ENCODE measurements at places on chromosomes 5 and 9. TPM values are rescaled to one million over a fixed set of nuclear protein-coding genes. Genes with fewer than 3 reads are reported as not detected.
A peak's percentile ranks its signal among the peaks of the same experiment; 100 is the strongest.

The GLRA1 gene
- total RNA-seq: not detected

The PCDHB16 gene
- total RNA-seq: 0.94 TPM

GRCh38 chr9:117095081-117095480 is 319.8 kb downstream of the ASTN2 start:
- no peak overlapping the region for H3K4me3 ChIP-seq
- H3K36me3 ChIP-seq: no peaks in the 10 kb centered on the region
- H3K27ac ChIP-seq: no peak overlapping the region

The ZCCHC7 gene
- 7.6 TPM for total RNA-seq

- no peaks in the 10 kb centered on the region for H3K27me3 ChIP-seq
- no peaks in the 10 kb centered on the region for H3K4me1 ChIP-seq
- DNase-seq: no peak
- H3K36me3 ChIP-seq: no peaks in the 10 kb centered on the region
- H3K27ac ChIP-seq: no peak overlapping the region
Observed at GRCh38 chr9:17793713-17794622, 215.1 kb downstream of the SH3GL2 start.

DNA sequence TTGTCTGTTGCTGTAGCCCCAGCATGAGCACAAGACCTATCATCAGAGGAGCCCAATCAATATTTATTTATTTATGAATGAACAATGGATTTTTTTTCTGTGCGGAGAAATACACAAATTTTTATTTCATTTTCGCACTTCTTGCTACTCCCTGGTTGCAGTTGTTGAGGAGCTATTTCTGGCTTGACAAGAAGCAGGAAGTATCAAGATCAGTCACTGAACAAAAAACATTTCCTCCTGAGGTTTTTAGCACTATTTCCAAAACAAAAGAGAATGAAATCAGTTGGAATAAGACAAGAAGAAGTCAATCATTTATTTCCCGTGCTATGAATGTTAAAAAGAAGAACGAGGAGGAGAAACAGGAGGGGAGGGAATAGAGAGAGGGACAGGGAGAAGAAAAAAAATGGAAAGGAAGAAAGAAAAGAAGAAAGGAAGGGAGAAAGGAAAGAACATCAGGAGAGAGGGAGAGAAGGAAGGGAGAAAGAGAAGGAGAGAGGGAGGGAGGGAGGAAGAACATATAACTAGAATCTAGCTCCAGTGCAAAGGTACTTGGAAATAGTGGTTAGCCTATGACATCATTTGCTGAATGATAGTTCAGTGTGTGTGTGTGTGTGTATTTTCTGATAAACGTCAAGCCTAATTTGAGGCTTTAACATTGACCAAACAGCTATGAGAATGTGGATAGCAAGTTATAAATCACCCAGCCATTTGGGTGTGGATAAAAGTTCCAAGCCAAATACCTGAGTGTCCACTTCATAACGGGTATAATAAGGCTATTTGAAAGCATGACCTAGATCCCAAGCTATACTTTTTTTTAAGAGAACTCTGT is 586.0 kb downstream of the EBF1 start:
- no peak overlapping the region for H3K27ac ChIP-seq
- no peaks in the 10 kb centered on the region for H3K4me1 ChIP-seq
- no peaks in the 10 kb centered on the region for H3K27me3 ChIP-seq
- no peaks in the 10 kb centered on the region for H3K36me3 ChIP-seq
- DNase-seq: no peak

- no peaks in the 10 kb centered on the region for H3K36me3 ChIP-seq
- H3K27ac ChIP-seq: no peak overlapping the region
- no peaks in the 10 kb centered on the region for H3K27me3 ChIP-seq
- no peak for DNase-seq
- no peaks in the 10 kb centered on the region for H3K4me1 ChIP-seq
Observed at GRCh38 chr5:165723931-165724330, 2218.5 kb downstream of the MAT2B start.

DNA sequence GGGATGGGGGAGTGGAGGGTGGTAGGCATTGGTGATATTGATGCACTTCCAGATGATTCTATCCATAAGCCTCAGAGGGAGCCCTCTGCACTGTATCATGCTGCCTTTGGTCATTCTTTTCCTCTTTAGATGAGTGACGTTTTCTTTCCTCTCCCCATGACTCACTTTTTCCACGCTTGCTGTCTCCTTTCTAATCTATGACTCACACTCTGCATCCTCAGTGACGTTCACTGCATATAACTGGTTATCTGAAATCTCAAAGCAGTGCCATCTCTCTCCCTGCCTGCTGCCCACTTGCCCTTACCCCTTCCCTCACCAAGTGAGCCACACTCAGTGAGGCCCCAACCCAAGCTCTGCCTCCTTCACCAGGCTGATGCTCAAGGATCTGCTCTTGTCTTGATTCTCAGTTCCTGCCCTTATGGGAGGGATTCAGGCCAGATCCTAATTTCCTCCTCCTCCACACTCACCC is 31.6 kb downstream of the PTGS1 start:
- no peaks in the 10 kb centered on the region for H3K36me3 ChIP-seq
- H3K27ac ChIP-seq: no peak overlapping the region
- DNase-seq: no peak
- H3K4me3 ChIP-seq: no peak overlapping the region

The RNF183 gene
- total RNA-seq: not detected

The AGXT2 gene
- total RNA-seq: not detected

DNA sequence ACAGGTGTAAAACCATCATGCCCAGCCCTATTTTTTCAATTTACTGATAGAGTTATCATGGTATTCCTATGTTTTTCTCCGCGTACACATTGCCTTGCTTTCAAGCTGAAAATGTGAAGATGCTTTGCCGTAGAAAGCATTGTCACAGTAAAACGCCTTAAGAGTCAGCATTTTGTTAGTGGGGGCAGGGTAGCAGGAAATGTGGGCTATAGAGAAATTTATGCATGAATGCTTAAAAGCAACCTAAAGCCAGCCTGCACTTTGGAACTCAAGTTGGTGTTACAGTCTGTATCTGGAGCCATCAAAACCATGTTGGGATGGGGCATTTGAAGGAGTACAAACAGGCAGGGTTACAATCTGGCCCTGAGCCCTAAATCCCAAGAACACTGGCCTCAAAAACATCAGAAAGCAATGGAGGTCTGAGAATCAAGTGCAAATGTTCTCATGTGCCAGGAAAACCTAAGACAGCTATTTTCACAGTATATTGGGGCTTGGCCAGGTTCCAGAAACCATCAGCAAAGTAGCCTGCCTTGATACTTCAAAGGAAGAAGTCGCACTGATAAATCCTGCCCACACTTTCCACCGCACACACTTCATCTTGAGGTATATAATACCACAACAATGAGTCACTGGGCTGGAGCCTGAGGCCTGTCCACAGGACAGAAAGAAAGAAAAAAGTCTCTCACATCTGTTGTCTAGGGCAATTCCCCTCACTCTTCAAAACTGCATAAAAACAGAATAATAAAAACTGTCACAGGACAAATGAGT is 313.8 kb downstream of the ENC1 start:
- no peak overlapping the region for H3K4me3 ChIP-seq
- peak overlapping the region; percentile 79 for H3K27ac ChIP-seq
- no peak for DNase-seq
- peaks cover 23% of the 10 kb centered on the region for H3K4me1 ChIP-seq

The TUSC1 gene
- 5.7 TPM for total RNA-seq

- DNase-seq: no peak
- no peaks in the 10 kb centered on the region for H3K27me3 ChIP-seq
- H3K36me3 ChIP-seq: no peaks in the 10 kb centered on the region
- no peak overlapping the region for H3K4me3 ChIP-seq
Observed at GRCh38 chr5:26948921-26949320, 89.5 kb downstream of the CDH9 start.

DNA sequence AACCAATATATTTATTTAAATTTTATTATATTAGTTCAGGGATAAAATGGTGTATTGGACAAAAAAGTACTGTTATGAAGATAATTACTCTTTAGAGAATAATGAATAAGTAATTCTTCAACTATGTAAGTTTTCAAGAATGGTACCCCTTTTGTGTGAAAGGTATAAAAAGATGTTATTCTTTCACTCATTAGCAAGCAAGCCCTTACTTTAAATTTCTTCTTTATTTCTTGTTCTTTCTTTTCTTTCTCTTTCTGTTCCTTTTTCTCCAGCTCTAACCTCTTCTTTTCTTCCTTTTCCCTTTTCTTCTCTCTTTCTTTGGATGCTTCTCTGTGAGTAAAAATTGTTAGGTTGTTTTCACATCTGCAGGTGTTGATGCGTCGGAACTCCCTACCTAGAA is 63.2 kb upstream of the RICTOR start:
- no peaks in the 10 kb centered on the region for H3K27me3 ChIP-seq
- H3K36me3 ChIP-seq: no peaks in the 10 kb centered on the region
- no peak overlapping the region for H3K4me3 ChIP-seq
- no peaks in the 10 kb centered on the region for H3K4me1 ChIP-seq
- no peak for DNase-seq
- H3K27ac ChIP-seq: no peak overlapping the region

GRCh38 chr5:89998519-89999305 is 410.8 kb downstream of the CETN3 start:
- no peaks in the 10 kb centered on the region for H3K4me1 ChIP-seq
- H3K4me3 ChIP-seq: no peak overlapping the region
- DNase-seq: no peak
- H3K36me3 ChIP-seq: no peaks in the 10 kb centered on the region
- no peak overlapping the region for H3K27ac ChIP-seq

GRCh38 chr5:177445052-177445916 is 1.3 kb upstream of the PRR7 start:
- H3K27me3 ChIP-seq: peaks cover 26% of the 10 kb centered on the region
- DNase-seq: no peak
- H3K36me3 ChIP-seq: peaks cover 21% of the 10 kb centered on the region
- peaks cover 13% of the 10 kb centered on the region for H3K4me1 ChIP-seq

GRCh38 chr9:18692268-18692667 is 218.3 kb downstream of the ADAMTSL1 start:
- no peak overlapping the region for H3K27ac ChIP-seq
- no peaks in the 10 kb centered on the region for H3K4me1 ChIP-seq
- H3K4me3 ChIP-seq: no peak overlapping the region
- no peaks in the 10 kb centered on the region for H3K36me3 ChIP-seq
- no peak for DNase-seq
- no peaks in the 10 kb centered on the region for H3K27me3 ChIP-seq

DNA sequence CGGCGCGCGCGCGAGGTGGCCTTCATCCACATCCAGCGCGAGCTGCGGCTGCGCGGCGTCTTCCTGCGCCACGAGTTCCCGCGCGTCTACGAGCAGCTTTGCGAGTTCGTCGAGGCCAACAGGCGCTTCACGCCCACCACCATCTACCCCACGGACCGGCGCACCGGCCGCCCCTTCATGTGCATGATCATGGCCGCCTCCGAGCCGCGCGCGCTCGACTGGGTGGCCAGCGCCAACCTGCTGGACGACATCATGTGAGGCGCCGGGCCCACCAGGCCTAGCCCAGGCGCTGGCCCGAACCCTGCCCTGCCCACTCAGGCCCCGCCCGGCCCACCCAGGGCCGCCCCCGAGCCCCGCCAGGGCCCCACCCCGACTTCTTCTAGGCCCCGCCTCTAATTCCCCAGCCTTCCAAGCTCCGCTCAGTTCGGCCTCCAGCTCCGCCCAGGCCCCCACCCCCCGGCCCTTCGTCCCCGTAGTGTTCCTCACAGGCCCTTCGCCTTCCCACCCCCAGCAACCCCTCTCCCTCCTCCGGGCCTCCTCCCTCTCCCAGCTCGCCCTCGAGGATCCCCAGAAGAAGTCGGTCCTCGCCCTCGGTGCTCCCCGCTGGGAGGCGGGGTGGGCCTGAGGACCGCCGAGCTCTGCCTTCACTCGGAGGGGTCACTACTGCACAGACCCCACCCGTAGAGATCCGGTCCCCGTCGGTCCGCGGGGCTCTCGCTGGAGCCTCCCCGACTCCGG is 2.0 kb upstream of the PHPT1 start:
- H3K4me1 ChIP-seq: peaks cover 30% of the 10 kb centered on the region
- peak overlapping the region; percentile 81 for H3K4me3 ChIP-seq
- H3K27ac ChIP-seq: peak overlapping the region; percentile 91
- peak; percentile 75 for DNase-seq
- peaks cover 24% of the 10 kb centered on the region for H3K27me3 ChIP-seq

The MARVELD2 gene
- total RNA-seq: 0.25 TPM

DNA sequence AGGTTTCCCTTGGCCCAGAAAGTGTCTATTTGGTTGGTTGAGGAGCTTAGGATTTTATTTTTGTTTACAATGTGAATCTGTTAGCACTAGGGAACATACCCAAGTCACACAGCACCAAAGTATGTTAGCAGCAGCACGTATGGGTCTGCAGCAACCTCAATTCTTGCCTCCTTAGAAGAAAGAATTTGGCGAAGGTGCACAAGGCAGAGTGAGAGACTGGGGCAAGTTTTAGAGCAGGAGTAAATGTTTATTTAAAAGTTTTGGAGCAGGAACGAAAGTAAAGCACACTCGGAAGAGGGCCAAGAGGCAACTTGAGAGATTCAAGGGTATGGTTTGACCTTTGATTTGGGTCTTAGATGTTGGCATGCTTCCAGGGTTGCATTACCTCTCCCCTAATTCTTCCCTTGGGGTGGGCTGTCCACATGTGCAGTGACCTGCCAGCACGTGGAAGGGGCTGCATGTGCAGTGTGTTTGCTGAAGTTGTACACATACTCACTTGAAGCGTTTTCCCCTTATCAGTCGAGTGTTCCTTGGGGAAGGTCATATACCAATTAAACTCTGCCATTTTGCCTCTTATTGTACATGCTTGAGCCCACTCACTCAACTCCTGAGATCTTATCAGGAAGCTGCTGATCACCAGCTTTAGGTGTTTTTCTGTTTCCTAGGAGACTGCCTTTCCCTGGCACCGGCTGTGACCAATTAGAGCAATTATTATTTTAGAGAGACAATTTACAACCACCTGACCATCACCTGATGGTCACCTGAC is 64.9 kb upstream of the SHC3 start:
- H3K4me3 ChIP-seq: no peak overlapping the region
- no peaks in the 10 kb centered on the region for H3K36me3 ChIP-seq
- DNase-seq: no peak

- H3K36me3 ChIP-seq: no peaks in the 10 kb centered on the region
- H3K27ac ChIP-seq: no peak overlapping the region
- no peaks in the 10 kb centered on the region for H3K4me1 ChIP-seq
- no peak overlapping the region for H3K4me3 ChIP-seq
Observed at GRCh38 chr5:14603141-14603540, 21.5 kb downstream of the OTULINL start.

DNA sequence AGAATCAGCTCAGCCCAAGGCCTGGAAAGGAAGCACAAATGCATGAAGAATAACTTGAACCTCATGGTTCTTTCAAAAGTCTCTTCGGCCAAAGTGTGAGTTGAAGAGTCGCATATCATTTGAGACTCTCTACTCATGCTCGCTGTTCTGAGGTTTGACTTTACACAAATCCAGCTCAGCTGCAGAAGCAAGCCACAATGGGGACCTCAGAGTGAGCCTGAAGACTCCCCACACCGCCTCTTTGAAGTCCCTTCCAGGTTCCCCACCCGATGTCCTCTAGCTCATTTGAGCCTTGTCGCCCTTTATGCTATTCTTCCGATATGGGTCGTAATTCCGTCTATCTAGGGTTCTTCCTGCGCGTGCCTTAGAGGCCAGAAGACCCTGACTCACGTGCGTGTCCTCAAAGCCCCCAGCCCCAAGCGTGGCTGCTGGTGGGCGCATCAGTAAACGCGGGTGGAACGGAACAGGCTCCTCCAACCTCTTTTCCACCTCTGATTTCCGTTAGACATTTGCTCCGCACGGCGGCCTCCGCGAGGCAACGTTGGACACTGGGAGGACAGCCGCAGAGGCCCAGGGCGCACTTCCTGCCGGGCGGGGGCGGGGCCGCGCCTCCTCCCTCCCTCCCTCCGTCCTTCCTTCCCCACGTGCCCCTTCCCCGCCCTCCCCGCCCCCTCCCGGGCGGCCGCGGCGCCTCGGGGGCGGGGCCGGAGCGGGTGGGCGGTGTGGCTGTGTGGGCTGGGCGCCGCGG is at the start of gene SNX30:
SNX30 (plus strand) TSS at position 745 of the 748 bp plus-strand sequence. CDS start 242 bp downstream, outside the sequence.
- peak within 1 kb of the TSS; percentile 89 for H3K27ac ChIP-seq
- no peaks in the 10 kb centered on the region for H3K36me3 ChIP-seq
- DNase-seq: peak; percentile 95
- H3K4me1 ChIP-seq: peaks cover 36% of the 10 kb centered on the region
- H3K4me3 ChIP-seq: peak within 1 kb of the TSS; percentile 98

The ZNF462 gene
- 27.0 TPM for total RNA-seq

All from psoas muscle (tissue), 8 donors.